ENCODE measurements at places on chromosomes 2 and 18. TPM values are rescaled to one million over a fixed set of nuclear protein-coding genes. Genes with fewer than 3 reads are reported as not detected.

- DNase-seq, result no peak
These were observed 6.4 kb upstream of the SPATS2L start for GRCh38 chr2:200300065-200300464.

DNA sequence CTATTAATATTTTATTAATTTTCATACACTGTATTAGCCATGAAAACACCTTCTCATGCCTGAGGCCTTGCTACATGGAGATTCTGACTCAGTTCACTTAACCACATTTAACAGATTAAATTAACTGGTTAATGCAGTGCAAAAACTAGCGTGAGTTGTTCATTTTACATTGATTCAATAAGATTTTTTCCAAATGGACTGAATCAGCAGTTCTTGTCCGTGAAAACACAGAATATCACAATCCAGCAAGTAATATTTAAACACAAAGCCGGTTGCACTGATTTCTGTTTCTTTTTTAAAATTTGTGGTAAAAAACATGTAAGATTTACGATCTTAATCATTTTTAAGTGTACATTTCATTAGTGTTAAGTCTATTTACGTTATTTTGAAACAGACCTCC lies 118.2 kb upstream of the THUMPD2 start:
- DNase-seq, result no peak

DNA sequence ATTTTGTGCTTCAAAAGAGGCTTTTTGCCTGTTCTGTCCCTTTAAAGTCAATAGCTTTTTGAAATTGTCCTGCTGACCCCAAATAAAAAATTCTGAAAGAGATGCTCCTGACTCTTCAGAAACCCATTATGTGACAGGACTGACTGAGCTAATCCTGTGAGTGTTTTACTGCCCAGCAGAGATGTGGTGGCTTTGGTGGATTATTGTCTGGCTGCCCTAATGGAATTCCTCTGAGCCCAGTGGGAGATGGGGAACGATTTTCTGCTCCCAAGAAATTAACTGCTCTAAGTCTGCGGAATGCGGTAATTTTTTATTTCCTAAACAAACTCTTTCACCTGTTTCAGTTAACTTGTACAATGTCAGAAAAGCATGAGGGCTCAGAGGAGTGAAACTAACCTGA lies 258.2 kb downstream of the IKZF2 start:
- DNase-seq, result no peak

DNA sequence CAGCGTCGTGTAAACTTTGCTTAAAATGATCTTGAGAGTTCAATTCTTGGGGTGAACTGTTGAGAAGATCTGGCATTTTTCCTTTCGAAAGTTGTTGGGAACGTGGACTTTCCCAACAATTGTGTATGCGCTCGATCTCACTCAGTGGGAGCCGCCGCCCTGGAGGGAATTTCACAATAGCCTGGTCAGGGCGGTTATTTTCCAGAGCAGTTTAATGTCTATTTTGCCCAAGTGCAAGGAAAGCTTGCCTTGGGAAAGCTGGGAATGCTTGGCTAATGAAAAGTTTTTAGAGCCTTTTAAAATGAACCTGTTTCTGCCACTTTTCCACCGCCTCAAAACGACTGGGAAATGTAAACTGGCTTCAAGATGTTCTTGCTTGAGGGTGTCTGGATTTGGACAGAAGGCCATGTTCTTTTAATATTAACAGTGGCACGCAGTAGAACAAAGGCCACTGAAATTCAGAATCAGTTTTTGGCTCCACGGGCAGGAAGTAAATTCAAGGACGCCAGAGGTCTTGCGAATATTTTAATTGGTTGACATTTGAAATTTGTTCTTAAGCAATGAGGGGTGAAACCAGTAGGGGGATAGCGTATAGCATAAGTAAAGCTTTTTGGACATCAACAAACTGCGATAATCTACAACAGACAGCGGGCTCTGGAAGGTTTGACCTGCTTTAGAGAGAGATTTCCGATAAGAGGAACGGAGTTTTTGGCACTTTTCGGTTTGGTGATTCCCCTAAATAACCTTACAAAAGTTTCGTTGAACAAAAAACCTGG lies 1.2 kb downstream of the CFLAR start:
- peak; percentile 74 for DNase-seq

GRCh38 chr2:30382995-30383394 lies 64.1 kb upstream of the LCLAT1 start:
- no peak for DNase-seq

- DNase-seq, result no peak
These were observed 43.2 kb downstream of the LPIN2 start for GRCh38 chr18:2969695-2970094.

DNA sequence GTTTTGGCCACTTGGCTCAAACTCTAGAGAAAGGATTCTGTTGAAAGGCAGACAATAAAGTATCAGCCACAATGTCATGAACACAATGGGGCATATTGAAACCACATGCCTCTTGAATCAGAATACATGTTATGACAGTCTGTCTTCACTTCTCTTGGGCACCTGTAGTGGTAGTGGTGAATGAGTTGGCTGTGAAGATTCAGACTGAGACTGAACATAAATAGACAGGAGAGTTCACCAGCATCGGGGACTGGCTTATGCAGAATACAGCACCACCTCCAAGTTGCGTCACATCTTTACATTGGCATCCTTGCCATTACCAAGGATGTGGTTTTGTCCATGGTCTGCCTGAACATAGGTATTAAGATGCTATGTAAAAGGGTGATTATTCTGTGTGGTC lies 336.8 kb downstream of the MYCN start:
- DNase-seq, result peak; percentile 51

DNA sequence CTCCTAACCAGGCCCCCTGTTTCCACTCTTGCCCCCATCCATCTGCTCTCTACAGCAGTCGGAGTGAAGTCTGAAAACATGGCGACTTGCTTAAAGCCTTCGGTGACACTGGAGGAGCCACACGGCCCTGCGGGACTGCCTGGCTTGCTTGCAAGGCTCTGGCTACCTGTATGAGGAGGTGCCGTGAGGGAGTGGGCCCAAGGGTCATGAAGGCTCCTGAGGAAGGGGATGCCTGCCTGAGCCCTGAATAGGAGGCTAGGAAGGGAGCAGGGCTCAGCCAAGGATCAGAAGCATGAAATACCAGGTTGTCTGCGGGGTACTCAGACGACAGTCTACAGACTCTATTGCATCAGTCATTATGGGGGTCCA lies 75.4 kb downstream of the EMX1 start:
- DNase-seq, result no peak

EVX2 gene
- not detected for total RNA-seq

NAT8 gene
- not detected for total RNA-seq

MROH2A gene
- total RNA-seq, result 0.80 TPM
